Lung (tissue), 17 donors: ENCODE measurements at places on chromosomes 4 and X. TPM values are rescaled to one million over a fixed set of nuclear protein-coding genes. Genes with fewer than 3 reads are reported as not detected.

DNA sequence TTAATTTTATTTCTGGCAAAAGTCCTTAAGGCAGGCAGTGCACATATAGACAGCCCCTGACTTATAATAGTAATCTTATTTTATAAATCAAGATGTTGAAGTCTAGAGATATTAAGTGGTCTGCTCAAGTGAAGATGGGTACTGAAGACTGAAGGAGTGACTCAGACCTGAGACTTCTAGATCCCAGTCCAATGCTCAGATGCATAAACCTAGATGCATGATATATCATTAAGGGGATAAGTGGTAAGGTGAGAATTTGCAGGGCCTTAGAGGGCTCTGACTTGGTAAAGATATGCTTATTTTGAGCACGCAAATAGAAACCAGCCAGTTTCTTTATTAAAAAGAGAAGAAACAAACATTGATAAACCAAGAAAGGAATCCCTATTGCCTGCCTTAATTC lies 42.9 kb downstream of the SLC9A7 start:
- no peak for DNase-seq

DNA sequence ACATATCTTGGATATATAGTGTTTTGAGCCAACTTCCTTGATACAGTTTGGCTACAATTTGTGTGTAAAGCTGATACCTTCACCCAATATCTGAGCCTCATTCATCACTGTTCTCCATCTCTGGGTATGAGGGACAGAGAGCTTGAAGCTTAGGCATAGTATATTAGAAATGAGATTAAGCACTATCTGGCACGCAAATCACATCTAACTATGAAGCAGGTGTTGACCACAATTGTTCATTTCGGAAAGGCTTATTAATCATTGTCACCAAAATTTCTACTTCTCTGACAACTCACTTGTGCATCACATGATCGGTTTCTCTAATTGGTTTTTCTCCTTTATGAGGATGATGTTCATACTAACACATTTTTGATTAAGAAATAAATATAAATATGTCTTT lies 2.1 kb upstream of the POF1B start:
- no peak for DNase-seq

- DNase-seq, result peak; percentile 10
These were observed 758 bp downstream of the SCFD2 start for GRCh38 chr4:53365121-53365485.

DNA sequence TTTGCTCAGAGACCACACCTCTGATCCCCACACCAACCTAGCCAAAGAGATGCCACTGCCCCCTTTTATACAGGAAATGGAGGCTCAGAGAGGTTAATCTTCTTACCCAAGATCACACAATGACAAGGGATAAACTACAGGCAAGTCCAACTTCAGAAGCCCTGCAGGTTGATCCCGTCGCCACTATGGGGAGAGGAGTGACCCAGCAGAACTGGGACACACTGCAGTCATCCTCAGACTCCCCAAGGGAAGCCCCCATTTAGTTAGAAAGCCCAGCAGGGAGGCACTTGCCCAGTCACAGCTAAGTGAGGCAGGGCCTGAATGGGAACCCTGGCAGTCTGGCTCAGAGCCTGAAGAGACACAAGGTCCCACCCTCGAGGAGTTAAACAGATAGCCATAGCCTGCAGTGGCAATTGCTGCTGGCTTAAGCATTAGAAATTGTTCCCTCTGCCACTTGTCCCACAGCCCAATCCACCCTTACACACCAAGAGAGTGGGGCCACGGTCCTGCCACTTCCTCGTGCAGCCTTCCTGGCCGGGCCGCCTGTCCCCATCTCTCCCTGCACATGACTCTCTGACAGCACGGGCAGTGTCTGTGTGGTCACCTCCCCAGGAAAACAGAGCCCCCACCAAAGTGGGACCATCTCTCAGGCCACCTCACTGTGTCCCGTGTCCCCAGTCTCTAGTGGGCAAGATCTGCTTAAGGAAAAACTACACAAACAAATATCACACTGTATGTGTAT lies 2.7 kb downstream of the JAKMIP1 start:
- DNase-seq, result no peak

DNA sequence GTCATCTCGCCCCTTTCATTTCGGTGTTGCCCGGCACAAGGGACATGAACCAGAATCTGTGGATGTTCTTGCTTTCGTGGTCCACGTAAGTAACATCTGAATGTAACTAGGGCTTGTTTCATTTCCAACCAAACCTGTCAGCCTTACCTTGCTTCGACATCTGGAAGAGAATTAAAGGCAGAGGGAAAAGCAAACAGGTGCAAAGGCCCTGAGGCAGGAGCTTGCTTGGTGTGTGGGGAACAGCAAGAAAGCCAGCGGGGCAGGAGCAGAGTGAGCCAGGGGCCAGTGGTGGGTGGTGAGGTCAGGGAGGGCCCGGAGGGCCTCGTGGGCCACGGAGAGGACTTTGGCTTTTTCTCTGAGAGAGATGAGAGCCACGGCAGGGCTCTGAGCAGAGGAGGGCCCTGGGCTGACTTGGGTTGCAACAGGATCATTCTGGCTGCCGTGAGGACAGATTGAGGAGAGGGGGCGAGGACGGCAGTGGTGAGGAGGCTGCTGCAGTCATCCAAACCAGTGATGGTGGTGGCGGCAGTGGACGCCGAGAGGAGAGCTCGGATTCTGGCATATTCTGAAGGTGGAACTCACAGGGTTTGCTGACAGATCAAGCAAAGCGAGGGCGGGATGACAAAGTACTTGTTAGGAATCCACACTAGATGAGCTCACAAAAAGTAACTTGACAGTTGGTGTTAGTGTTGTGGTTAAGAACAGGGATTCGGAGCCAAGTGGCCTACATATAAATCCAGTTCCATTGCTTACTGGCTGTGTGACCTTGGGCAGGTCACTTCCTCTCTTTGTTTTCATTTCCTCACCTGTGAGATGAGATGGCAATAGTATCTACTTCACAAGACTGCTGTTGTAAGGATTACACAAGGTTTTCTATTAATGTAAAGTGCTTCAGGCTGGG lies 6.8 kb upstream of the WDR13 start:
- DNase-seq, result no peak

Gene CASP6
- 13.2 TPM for total RNA-seq

Gene ADAM29
- total RNA-seq, result 0.06 TPM

Gene MAGEB2
- total RNA-seq, result not detected
